K562 (cell line): ENCODE measurements at places on chromosomes 16 and 17.

- no peak for DNase-seq
Measured at GRCh38 chr16:14635395-14636165, 2.8 kb downstream of the BFAR start.

DNA sequence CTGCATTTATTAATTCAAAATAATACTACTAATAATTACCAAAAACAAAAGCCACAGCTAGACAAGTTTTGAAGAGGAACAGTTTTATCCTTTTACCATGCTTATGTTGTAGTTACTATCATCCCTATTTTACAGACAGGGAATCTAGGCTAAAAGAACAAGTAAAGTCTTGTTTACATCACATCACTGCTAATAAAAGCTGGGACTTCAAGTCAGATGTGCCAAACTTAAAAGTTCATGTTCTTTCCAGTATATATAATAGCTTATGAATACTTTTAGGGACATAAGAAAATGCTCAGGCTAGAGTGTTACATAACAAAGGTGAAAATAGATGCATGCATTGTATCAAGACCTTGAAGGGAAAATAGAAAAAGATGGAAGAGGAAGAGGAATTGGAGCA is 234.2 kb downstream of the CDH11 start:
- DNase-seq = no peak

DNA sequence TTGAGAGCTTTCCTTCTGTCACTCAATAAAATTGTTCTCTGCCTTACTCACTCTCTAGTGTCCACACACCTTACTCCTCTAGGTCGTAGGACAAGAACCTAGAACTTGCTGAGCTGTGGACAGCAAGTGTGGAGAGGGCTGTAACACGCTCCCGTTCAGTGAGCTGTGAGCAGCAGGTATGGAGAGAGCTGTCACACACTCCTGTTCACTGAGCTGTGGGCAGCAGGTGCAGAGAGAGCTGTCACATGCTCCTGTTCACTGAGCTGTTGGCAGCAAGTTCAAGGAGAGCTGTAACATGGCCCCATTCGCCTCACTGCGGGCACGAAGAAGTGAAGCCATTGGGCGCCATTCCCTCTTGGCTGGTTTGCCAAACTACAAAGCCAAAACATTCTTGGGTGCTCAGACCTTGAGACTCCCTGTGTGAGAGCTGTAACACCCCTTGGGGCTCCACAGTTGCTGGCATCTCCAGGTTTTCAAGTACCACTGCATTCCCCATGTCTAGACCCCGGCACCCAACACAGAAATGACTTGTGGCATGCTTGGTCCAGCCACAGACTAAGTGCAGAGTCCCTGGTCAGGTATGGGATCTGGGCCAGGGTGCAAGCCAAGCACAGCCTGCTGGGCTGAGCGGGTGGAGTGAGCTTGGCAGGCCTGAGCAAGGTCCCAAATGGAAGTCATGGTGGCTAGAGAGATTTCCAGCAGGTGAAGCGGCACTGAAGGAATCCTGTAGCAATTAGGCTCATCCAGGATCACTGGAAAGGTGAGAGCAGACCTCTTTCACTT is 608.0 kb upstream of the CDH8 start:
- no peak for DNase-seq

- DNase-seq = no peak
Measured at GRCh38 chr17:7218166-7218565, 1.5 kb downstream of the DLG4 start.

DNA sequence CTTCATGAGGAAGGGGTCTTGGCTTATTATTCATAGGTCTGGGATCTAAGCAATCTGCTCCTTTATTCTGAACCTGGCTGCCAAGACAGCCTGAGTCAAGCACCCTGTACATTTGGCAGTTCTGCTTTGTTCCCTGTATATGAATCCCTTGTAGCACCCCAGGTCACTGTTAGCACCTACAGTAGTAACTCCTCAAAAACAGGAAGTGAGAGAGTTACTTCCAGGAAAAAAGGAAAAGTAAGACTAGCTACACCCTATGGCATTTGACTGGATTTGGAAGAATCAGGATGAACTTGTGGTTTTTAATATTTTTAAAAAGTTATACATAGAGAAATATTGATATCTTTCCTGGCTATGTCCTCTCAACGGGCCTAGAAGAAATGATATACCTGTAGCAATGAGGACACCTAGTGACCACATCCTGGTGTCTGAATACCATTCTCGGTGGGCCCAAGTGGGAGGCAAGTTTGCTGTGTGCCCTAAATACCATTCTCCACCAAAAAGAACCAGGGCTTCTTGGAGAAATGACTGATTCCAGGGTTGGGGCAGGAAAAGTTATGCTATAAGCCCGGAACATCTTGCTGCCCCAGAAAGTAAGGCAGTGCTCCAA is 9.9 kb downstream of the ANKRD40 start:
- no peak for DNase-seq

DNA sequence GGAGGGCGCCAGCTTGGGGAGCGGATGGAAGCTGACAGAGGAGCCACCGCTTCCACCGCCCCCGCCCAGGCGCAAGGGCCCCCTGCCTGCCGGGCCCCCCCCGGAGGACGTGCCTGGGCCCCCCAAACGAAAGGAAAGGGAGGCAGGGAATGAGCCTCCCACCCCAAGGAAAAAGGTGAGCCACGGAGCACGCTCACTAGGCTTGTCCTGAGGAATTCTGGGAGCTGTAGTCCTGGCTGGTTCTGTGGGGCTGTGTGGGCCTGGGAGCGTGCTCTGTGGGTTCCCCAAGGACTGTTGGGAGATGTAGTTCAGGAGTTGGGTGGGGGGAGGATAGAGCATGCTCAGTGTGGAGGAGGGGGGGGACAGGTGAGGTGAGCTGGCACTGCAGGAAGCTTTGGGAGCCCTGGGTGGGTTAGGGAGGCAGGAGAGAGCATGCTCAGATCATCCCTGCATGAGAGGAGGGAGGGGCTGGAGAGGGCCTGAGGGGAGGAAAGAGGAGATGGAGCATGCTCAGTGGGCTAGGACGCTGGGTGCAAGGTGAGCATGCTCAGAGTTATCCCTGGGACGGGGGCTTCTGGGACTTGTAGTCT is 4.5 kb downstream of the FBXL19 start:
- DNase-seq = peak; percentile 59

GRCh38 chr16:29862383-29862883 is 593 bp downstream of the CDIPT start:
- DNase-seq = peak; percentile 30

DNA sequence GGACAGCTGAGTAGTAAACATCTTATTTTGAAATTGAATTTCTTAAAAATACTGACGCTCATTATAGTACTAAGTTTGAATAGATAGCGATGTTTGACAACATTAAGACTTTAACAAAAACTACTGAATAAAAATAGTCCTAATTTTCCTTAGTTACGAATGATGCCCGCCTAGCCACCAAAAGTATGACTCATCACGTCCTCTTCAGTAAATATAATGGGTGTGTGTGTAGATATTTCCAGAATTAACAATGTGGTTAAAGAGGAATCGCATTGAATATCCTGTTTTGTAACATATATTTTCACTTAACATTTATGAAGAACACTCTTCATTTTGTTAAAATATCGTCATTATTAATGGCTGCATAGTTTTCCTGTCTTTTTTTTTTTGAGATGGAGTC is 187.6 kb downstream of the MYO1D start:
- no peak for DNase-seq

DNA sequence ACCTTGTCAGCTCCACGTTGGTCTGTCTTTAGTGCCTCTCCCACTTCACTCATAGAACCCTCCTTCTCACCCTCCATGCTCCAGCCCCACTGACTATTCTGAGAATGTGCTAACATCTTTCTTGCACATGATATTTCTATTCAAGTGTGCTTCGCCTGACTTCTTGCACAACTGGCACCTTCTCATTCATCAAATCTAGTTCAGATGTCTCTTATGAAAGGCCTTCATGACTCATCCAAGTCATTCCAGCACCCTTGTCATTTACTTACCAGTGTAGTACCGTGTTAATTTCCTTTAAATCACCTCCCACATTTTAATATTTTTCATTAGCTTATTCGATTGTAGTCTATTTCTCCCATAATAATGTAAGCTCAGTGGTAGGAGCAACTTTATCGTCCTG is 197.8 kb upstream of the PIRT start:
- DNase-seq = no peak

- DNase-seq = no peak
Measured at GRCh38 chr16:56389554-56389953, 35.8 kb downstream of the AMFR start.

GRCh38 chr17:41354536-41354935 is 3.9 kb upstream of the KRT33A start:
- no peak for DNase-seq

- DNase-seq = no peak
Measured at GRCh38 chr17:56096026-56096810, 57.1 kb upstream of the ANKFN1 start.

DNA sequence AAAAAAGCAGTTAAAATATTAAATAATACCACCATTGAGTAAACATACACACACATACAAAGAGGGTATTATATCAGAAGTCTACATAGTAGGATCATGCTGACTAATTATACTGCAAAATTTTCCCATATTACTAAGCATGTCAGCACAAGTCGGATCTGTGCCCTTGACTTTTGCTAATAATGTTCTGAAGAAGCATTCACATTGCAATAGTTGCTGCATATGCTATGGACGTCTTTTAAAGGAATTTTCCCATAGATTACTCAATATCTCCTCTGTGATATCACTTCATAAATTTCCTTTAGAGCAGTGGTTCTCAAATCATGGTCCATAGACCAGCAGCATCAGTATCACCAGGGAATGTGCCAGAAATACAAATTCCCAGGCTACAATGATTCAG is 110.9 kb upstream of the NUDT7 start:
- DNase-seq = no peak

GRCh38 chr17:15914400-15915170 is 30.3 kb upstream of the ADORA2B start:
- DNase-seq = no peak

GRCh38 chr16:2895813-2896212 is 12.8 kb downstream of the FLYWCH2 start:
- no peak for DNase-seq

- peak; percentile 99 for DNase-seq
Measured at GRCh38 chr16:31142109-31143010, 6.8 kb upstream of the PRSS8 start.

- no peak for DNase-seq
Measured at GRCh38 chr17:77916264-77916663, 42.2 kb upstream of the TNRC6C start.

GRCh38 chr16:87330646-87331045 is 13.5 kb upstream of the C16orf95 start:
- no peak for DNase-seq

DNA sequence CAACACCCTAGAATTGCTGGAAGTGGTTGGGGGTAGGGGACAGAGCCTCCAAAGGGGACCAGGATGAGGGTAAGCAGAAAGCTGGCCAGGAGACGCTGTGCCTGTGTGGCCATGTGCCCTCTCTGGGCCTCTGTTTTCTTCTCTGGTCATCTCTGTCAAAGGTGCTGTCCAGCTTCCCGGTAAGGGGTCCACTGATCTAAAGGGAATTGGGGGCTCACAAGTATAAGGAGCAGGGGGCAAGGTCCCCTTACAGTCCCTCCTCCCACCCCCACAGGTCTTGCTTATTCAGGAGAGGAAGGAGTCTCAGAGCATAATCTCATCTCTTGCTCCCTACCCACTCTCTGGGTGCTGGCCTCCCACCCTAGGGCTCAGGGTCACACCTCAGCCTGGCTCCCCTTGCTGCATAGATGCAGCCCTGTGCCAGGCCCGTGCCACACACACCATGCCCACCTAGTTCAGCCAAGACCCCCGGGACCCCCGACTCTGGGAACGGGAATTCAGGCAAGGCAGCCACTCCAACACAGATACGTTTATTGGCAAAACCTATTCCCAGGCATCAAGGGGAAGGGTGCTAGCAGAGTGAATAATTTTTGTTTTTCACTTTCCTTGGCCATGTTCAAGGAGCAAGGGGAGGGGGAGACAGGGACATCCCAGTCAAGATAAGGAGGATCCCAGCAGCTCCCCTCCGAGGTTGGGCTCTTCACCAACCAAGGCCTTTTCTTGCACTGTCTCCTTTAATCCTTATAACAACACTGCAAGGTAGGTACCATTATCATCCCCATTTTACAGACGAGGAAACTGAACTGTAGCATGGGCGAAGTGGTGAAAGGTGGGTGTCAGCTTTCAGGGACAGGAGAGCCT is 19.8 kb downstream of the SLC4A1 start:
- DNase-seq = no peak

DNA sequence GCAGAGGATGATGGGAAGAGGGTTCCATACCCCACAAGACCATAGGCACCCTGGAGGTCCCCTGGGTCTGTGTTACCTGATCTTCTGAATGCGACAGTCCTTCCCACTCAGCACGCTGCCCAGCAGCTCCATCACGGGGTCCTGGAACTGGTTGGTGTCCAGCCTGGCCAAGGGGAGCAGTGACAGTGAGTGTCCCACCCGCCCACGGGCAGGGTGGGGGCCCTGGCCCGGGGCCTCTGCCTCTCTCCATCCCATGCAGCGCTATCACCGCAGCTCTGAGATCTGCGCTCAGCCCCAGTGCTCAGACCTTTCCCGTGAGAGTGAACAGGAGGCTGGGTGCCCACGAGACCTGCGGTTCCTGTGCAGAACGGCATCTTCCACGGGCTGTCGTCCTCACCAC is 15.6 kb downstream of the NLRC3 start:
- DNase-seq = no peak

- DNase-seq = peak; percentile 78
Measured at GRCh38 chr17:3963237-3964201, 718 bp downstream of the ATP2A3 start.

DNA sequence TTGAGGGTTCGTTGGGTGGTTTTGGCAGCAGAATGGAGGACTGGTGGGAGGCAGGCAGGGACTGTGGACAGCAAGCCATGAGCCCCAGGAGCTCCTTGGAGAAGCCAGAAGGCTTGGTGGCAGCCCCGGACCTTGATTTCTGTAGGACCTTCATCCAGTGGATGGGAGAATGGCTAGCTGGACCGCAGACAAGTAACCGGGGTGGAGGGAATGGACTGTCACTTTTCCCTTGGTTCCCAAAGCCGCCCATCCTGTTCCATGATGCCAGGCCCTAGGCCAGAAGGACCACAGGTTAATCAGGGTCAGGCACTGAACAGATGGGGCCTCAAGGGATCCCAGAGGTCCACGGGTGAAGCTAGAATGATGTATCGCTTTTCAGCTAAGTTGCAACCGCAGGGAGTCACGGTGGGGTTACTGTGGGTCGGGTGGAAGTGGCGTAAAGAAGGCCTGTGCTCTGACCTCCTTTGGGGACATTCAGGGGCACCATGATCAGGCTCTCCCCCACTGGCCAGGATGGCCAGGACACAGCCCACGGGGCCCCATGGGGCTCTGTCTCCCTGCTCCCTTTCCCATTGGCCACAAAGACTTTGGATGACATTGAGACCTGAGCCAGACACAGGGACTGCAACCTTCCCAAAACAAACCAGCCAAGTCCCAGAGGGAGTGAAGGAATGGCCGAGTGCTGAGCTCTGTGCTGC is 66.9 kb upstream of the MRTFB start:
- DNase-seq = no peak

- no peak for DNase-seq
Measured at GRCh38 chr17:80264205-80265075, 3.8 kb downstream of the RNF213 start.

- DNase-seq = peak; percentile 49
Measured at GRCh38 chr16:12675852-12676251, 127.8 kb downstream of the CPPED1 start.

- no peak for DNase-seq
Measured at GRCh38 chr17:80819422-80820164, 172.0 kb upstream of the CHMP6 start.

- no peak for DNase-seq
Measured at GRCh38 chr17:39485555-39485954, 24.3 kb downstream of the CDK12 start.
